ENCODE measurements at places on chromosomes 3 and 15. TPM values are rescaled to one million over a fixed set of nuclear protein-coding genes. Genes with fewer than 3 reads are reported as not detected.

The LXN gene
- 2.3 TPM for total RNA-seq

The SYNPR gene
- not detected for total RNA-seq

The BCL2A1 gene
- total RNA-seq = not detected

The PLA1A gene
- 0.97 TPM for total RNA-seq

The NANOGP8 gene
- total RNA-seq = not detected

The MESP2 gene
- not detected for total RNA-seq

The GOLGA8H gene
- total RNA-seq = not detected

The STX19 gene
- not detected for total RNA-seq
